ENCODE measurements at places on chromosomes 11 and 22. TPM values are rescaled to one million over a fixed set of nuclear protein-coding genes. Genes with fewer than 3 reads are reported as not detected.

GRCh38 chr11:93020248-93021046, 51.0 kb downstream of the MTNR1B start:
- DNase-seq: peak; percentile 54

DNA sequence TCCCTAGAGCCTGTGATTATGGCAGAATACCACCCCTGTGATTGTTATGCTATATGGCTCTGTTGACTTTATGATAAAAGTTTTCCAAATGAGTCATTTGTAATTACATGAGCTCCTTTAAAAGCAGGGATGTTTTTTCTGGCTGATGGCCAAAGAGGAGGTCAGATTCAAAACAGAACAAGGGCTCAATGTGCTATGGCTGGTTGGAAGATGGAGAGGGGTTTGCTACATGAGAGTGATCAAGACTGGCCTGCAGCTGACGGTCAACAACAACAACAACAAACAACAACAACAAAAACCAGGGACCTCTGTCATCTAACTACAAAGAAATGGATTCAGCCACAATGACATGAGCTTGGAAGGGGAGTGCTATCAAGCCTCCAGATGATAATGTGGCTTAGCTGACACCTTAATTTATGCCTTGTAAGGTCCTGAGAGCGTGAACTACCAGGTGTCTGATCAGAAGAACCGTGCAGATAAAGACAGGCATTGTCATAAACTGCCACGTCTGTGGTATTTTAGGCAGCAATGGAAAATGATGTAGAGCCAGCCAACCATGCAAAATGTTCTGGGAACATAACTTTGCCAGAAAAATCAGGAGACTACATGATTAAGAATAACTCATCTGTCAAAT, 47.2 kb downstream of the PIWIL3 start:
- peak; percentile 70 for DNase-seq

DNA sequence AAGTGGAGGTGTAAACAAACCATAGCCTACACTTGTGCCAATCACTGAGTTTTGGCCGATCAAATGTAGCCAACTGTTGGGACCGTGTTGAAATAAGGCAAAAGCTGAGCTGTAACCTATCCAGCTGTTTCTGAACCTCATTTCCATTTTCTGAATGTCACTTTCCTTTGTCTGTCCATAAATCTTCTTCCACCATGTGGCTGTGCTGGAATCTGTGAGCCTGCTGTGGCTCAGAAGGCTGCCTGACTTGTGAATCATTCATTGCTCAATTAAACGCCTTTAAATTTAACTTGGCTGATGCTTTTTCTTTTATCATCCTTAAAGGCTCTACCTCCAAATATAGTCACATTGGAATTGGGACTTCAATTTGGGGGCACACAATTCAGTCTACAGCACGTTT, 203.1 kb upstream of the MPPED2 start:
- DNase-seq: peak; percentile 77

DNA sequence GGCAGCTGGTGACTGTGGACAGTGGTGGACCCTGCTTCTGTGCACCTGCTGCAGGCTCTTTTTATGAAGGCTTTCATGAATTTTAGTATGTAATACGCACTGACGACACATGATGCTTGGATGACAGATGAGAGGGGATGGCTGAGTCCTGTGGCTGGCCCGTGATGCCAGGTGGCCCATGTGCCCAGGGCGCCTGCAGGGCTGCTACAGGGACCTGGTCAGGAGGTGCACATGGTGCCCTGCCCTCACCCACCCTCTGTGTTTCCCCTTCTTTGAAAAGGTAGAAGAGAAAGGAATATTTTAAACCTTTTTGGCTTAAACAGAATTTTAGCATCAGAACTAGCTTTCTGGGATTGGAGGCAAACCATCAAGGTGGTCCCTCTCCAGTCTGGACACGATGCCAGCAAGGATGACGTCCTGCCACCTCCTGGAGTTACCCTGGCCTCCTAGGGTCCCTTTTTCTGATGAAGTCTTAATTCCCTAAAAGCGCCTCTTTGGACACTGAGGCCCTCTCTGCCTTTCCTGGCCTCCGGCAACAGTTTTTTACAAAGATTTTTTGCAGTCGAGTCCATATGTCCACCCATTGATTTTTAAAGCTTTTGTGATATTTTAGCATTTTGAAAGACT, 5.4 kb upstream of the RANBP1 start:
- no peak for DNase-seq

- DNase-seq: no peak
Observed at GRCh38 chr11:128735935-128736605, 42.2 kb downstream of the FLI1 start.

DNA sequence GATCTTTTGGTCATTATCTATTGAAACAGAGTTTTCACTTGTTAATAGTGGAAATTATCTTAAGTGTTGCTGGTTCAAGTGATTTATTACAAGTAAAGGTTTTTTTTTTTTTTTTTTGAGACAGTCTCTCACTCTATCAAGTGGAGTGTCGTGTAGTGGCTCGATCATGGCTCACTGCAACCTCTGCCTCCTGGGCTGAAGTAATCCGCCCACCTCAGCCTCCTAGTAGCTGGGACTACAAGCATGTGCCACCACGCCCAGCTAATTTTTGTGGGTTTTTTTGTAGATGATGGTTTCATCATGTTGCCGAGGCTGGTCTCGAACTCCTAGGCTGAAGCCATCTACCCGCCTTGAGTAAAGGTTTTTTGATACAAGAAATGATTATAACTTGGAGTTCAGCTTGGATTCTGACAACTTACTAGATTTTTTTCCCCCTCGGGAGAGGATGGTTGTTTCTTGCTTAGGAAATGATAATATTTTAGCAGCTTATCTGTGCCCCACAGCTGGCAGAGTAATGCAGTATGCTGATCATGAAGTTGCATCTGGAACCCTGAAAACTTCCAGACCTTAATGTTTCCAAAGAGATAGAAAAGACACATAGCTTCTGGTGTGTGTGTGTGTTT, 68.9 kb downstream of the MTMR3 start:
- DNase-seq: no peak

DNA sequence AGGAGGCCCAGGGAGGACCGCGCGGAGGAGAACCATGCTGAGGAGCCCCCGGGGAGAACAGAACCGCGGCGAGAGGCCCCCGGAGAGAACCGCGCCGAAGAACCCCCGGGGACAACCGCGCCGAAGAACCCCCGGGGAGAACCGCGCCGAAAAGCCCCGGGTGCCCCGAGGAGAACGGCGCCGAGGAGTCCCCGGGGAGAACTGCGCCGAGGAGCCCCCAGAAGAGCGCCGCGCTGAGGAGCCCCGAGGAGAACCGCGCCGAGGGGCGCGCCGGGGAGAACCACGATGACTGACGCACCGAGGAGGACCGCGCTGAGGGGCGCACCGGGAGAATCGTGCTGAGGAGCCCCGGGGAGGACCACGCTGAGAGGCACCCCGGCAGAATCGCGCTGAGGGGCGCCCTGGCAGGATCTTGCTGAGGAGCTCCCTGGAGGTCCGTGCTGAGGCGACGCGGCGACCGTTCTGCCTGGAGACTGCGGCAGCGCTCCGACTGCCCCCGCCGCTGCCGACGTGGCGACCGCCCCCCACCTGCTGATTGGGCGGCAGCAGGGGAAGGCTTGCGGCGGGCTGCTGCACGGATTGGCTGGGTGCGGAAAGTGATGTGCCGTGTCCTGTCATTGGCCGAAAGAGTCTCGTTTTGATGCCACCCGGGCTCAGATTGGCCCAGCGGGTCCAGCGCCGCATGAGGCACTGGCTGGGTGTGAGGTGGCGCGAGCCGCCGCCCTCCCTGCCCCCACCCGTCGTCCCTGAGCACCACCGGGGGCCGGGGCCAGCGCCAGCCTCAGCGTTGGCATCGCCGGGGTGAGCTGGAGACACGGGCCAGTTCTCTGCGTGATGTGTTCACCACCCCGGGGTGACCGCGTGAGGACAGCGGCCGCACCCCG, at the start of gene KCNQ1OT1:
TSS of gene KCNQ1OT1 (minus strand) at position 464 of the 884 bp plus-strand sequence.
- DNase-seq: peak; percentile 97

GRCh38 chr11:70470127-70470526, 71.8 kb downstream of the CTTN start:
- peak; percentile 90 for DNase-seq

The PHLDA2 gene
- total RNA-seq: 15.2 TPM

DNA sequence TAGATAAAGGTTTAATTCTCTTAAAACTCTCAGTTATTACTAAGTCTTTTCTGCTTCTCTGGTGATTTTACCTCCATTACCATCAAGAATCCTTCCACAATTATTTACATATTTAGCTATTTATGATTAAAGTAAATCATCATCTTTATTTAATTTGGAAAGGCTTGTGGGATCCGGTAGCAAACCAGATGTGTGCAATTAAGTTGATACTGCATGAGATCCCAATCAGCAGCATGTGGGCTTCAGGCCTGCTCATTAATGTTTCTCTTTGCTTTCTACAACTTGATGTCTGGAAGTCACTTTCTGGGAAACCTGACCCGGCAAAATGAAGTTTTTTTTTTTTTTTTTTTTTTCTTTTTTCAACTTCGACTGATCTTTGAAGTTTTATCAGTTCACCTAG, 558.4 kb upstream of the ANO5 start:
- DNase-seq: no peak

DNA sequence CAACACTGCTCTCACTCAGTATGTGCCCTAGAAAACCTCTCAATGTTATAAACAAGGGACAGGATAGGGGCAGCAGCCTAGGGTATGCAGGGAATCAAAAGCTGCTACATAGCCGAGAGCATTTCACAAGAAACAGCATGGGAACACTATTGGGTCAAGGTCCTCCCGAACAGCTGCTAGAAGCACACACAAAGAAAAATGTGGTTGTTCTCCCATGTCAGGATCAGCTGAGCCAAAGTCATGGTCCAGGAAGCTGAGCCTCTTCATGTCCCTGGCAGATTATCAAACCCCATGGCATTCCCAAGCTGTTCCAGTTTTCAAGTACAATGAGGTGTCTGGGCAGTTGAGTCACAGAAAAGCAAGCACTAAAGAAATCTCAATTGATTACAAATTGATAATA, 21.0 kb upstream of the GDPD4 start:
- DNase-seq: no peak

DNA sequence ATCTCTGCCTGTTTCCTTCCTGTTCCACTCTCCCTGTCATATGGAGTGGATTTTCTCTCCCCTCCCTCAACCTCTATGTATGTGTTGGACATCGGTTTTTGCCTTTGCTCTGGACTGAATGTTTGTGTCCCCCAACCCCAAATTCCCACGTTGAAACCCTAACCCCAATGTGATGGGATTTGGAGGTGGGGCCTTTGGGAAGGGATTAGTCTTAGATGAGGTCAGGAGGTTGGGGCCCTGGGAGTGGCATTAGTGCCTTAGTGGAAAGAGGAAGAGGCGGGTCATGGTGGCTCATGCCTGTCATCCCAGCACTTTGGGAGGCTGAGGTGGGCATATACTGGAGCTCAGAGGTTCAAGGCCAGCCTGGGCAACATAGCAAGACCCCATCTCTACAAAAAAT, 11.6 kb downstream of the TP53AIP1 start:
- DNase-seq: no peak

The CCDC116 gene
- 0.10 TPM for total RNA-seq

The FIBIN gene
- 5.7 TPM for total RNA-seq

The ABTB2 gene
- 3.2 TPM for total RNA-seq

DNA sequence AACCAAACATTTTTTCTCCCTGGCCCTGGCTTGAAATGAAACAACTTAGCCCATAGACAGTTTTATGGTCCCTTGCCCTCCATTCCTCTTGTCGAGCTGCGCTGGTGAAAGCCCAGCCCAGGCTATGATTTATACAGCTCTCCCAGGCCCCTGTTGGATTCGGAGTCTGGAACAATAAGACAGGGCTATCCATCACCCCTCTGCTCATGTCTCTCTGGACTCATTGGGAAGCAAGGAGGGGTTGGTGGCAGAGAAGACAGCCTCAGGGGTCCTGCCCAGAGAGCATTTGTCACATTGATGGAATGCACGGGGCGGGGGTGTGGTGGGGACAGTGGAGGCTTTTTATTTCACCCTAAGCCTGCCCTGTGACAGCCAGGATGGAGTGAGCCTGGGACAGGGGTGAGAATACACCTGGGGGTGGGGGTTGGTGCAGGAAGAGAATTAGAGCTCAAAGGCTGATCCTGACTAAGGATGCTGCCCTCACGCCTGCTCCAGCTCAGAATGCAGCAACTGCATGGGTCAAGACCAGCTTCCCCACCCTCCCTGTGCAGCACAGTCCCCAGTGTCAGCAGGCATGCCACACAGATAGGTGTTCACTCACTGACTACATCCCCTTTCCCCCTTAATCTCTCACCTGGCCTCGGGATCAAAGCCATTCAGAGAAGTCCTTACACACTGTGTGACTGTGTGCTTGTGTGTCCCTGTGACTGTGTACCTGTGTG, 10.0 kb upstream of the PKNOX2 start:
- DNase-seq: no peak

The TRMU gene
- 39.5 TPM for total RNA-seq

The INPP5J gene
- 0.79 TPM for total RNA-seq
